ENCODE measurements at places on chromosomes 12 and 14. TPM values are rescaled to one million over a fixed set of nuclear protein-coding genes. Genes with fewer than 3 reads are reported as not detected.

The C3AR1 gene
- 1.5 TPM for total RNA-seq

The GPR65 gene
- 0.73 TPM for total RNA-seq

The SLC39A9 gene
- total RNA-seq, result 71.5 TPM

The INSM2 gene
- total RNA-seq, result not detected

The SSPN gene
- 17.0 TPM for total RNA-seq

The HOXC13 gene
- 1.2 TPM for total RNA-seq

The NPFF gene
- total RNA-seq, result not detected

The C12orf54 gene
- total RNA-seq, result not detected

The HIP1R gene
- 79.3 TPM for total RNA-seq

The AGAP2 gene
- total RNA-seq, result 4.2 TPM

The AQP2 gene
- total RNA-seq, result 2.7 TPM

The PIWIL1 gene
- total RNA-seq, result not detected

The IGF1 gene
- 6.9 TPM for total RNA-seq

The LTBR gene
- total RNA-seq, result 186 TPM

The CCDC88C gene
- 32.5 TPM for total RNA-seq

The ACSM4 gene
- not detected for total RNA-seq

The ACOT4 gene
- total RNA-seq, result 2.1 TPM

The NTF3 gene
- total RNA-seq, result 1.2 TPM

The CCDC196 gene
- total RNA-seq, result 2.6 TPM

The ADAM21 gene
- total RNA-seq, result 0.91 TPM

The TTLL5 gene
- 40.3 TPM for total RNA-seq

The SYNDIG1L gene
- total RNA-seq, result 0.34 TPM

The PTHLH gene
- 0.64 TPM for total RNA-seq

The VRTN gene
- total RNA-seq, result 0.34 TPM

The IRF2BPL gene
- total RNA-seq, result 113 TPM

The OVCH1 gene
- total RNA-seq, result not detected

The KRT79 gene
- total RNA-seq, result not detected

The PTCSC3 gene
- not detected for total RNA-seq

The GDF3 gene
- total RNA-seq, result not detected

The CCDC91 gene
- total RNA-seq, result 25.3 TPM

The ISM2 gene
- total RNA-seq, result 0.59 TPM

The SERPINA12 gene
- total RNA-seq, result 0.82 TPM

The FNTB gene
- total RNA-seq, result 46.2 TPM

The SOAT2 gene
- total RNA-seq, result 0.28 TPM

The GZMB gene
- total RNA-seq, result 1.1 TPM

The STRAP gene
- 58.4 TPM for total RNA-seq

The B3GNT4 gene
- 5.1 TPM for total RNA-seq

The PZP gene
- total RNA-seq, result not detected

All from prostate gland (tissue), 2 donors.